Gastrocnemius medialis (tissue), 4 donors: ENCODE measurements at places on chromosomes 16 and 17. TPM values are rescaled to one million over a fixed set of nuclear protein-coding genes. Genes with fewer than 3 reads are reported as not detected.

CARD14 gene
- total RNA-seq, result not detected

SRL gene
- total RNA-seq, result 282 TPM

TP53TG3D gene
- total RNA-seq, result 0.16 TPM

SLC12A3 gene
- not detected for total RNA-seq

TPPP3 gene
- 31.9 TPM for total RNA-seq

CCDC40 gene
- 0.18 TPM for total RNA-seq

SLC16A5 gene
- 7.8 TPM for total RNA-seq

MTMR4 gene
- 7.9 TPM for total RNA-seq

NME3 gene
- total RNA-seq, result 37.2 TPM

KRTAP4-6 gene
- not detected for total RNA-seq

KRT9 gene
- not detected for total RNA-seq

KRTAP2-3 gene
- not detected for total RNA-seq

MYH13 gene
- not detected for total RNA-seq

KRT20 gene
- not detected for total RNA-seq

PIPOX gene
- total RNA-seq, result 1.5 TPM

MAP3K14 gene
- total RNA-seq, result 18.0 TPM

KPNA2 gene
- total RNA-seq, result 22.8 TPM

TMIGD1 gene
- not detected for total RNA-seq

FSCN2 gene
- 0.46 TPM for total RNA-seq

AOC3 gene
- total RNA-seq, result 7.2 TPM

SLC6A2 gene
- total RNA-seq, result not detected

ETV4 gene
- not detected for total RNA-seq

CCL1 gene
- total RNA-seq, result not detected

TIMP2 gene
- 28.7 TPM for total RNA-seq

ENPP7 gene
- not detected for total RNA-seq

HNF1B gene
- not detected for total RNA-seq

RFFL gene
- 34.7 TPM for total RNA-seq

PDP2 gene
- total RNA-seq, result 5.2 TPM

PIK3R5 gene
- total RNA-seq, result 0.63 TPM

C17orf67 gene
- not detected for total RNA-seq

CA4 gene
- 9.2 TPM for total RNA-seq

ITGB3 gene
- total RNA-seq, result 6.2 TPM

SMTNL2 gene
- 298 TPM for total RNA-seq

DUXB gene
- not detected for total RNA-seq

PRSS21 gene
- total RNA-seq, result not detected

ABCA5 gene
- total RNA-seq, result 228 TPM

MYH1 gene
- 1,660 TPM for total RNA-seq

CCL4L2 gene
- total RNA-seq, result not detected

EVI2B gene
- 1.2 TPM for total RNA-seq
